ENCODE measurements at places on chromosomes 7 and 10.
A peak's percentile ranks its signal among the peaks of the same experiment; 100 is the strongest.

DNA sequence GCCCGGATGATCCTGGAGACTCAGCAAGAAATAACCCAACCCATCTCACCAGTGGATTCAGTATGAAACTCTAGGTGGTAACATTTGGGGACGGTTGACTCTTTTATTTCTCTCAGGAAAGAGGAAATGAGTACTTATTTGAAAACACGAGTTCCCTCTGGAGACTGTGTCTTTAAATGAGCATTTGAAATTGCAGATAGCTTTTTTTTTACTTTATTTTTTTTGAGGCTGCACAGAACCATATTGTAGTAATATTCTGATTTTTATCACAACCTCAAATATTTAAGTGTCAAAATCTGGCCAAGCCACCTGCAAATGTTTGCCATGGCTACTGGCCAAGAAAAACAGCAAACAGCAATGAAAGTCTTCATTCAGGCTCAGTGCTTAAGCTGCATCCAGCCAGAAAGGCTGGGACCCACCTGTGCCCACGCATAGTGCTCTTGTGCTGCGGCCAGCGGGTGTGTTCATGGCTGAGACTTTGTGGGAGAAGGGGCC is 160.8 kb downstream of the CREB5 start:
- peak; percentile 57 for DNase-seq

- DNase-seq = no peak
Observed at GRCh38 chr7:159139639-159140038, 5.0 kb downstream of the VIPR2 start.

DNA sequence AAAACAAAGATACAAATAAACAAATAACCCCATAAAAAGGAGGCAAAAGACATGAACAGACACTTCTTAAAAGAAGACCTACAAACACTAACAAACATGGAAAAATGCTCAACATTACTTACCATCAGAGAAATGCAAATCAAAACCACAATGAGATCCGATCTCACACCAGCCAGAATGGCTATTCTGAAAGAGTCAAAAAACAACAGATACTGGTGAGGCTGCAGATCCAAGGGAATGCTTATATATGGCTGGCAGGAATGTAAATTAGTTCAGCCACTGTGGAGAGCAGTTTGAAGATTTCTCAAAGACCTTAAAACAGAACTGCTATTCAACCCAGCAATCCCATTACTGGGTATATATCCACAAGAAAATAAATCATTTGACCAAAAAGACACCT is 80.4 kb upstream of the NRP1 start:
- no peak for DNase-seq

- no peak for DNase-seq
Observed at GRCh38 chr7:100386940-100387339, 13.7 kb downstream of the PILRA start.

DNA sequence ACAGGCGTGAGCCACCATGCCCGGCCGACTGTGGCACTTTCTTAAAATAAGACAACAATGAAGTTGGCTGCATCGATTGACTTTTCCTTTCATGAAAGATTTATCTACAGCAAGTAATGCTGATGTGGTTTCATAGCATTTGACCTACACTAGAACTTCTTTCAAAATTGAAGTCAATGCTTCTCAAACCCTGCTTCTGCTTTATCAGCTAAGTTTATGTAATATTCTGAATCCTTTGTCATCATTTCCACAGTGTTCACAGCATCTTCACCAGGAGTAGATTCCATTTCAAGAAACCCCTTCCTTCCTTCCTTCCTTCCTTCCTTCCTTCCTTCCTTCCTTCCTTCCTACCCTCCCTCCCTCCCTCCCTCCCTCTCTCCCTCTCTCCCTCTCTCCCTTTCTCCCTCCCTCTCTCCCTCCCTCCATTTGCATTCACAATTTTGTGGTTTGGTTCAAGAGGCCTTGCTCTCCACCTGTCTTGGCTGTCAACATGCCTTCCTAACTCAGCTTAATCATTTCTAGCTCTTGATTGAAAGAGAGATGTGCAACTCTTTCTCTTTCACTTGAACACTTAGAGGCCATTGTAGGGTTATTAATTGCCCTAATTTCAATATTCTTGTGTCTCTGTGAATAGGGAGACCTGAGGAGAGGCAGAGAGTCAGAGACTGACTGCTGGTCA is 52.1 kb downstream of the HDAC9 start:
- no peak for DNase-seq

DNA sequence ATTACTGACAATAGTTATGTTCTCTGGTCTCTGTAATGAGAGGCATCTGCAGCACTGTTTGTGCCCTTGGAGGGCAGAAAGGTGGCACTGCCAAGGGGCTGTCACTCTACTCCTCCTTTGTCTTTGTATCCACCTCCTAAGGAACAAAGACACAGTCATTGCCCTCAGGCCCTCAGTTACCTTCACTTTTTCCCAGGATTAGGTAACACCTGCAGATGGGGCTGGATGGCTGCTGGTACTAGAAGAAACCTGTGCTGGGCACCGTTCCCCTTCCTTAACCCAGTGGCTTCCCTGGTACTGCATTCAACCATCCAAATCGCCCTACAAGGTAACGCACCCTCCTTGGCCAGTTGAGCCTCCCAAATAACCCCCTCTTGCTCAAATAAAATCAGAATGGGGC is 246.9 kb upstream of the NEBL start:
- no peak for DNase-seq

DNA sequence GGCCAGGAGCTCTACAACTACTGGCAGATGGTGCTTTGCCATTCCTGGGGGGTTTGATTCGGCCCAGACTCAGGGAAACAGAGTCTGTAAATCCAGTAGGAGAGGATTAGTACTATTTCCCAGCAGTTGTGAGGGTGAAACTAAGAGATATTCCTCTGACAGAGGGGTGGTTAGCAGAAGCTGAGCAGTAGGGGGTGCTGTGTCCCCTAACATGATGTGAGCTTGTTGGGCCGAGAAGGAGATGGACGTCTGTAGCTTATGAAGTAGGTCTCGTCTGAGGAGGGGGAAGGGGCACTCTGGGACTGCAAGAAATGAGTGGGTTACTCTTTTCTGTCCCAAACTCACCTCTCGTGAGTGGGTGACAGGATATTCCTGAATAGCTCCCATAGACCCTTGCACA is 179.2 kb upstream of the MBL2 start:
- DNase-seq = no peak

DNA sequence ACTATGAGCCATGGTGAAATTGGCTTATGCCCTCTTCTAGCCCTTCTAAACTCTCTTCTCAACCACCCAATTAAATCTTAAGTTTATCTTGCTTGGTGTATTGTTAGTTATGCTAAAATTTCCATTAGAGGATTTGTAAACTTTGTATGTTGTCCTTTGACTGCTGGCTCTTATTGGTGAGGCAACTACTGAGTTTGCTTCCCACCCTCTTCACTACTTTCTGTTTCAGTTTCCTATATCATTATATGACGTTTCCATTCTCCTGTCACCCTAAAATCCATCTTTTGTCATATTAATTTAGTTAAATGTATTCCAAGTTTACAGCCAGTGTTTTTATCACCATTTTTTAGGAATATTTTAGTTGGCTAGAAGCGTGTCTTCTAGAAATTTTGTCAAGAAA is 80.9 kb upstream of the VWC2 start:
- no peak for DNase-seq

DNA sequence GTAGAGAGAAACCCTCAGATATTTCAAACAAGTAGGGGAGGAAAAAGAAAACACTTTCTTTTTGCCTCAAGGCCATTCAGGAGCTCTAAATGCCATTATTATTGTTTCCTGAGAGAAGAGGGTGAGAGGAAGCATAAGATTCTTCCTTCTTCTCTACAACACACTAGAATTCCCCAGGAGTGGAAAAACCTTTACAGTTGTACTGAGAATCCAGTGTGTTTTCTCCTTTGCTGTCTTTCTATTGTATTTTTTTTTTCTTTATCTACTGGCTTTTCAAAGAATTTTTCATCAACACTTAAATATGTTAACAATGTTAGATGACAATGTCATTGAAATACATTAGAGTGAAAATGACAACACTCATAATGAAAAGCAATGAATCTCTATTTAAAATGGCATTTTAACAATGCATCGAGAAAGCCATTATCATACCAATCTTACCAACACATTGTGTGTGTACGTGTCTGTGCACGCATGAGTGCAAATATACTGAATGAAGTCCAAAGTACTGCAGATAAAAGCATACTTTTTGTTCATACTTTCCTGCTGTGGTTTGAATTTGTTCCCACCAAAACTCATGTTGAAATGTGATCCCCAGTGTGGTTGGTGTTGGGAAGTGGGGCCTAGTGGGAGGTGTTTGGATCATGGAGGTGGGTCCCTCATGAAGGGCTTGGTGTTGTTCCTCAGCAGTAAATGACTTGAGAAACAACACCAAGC is 24.2 kb upstream of the MACC1 start:
- no peak for DNase-seq

DNA sequence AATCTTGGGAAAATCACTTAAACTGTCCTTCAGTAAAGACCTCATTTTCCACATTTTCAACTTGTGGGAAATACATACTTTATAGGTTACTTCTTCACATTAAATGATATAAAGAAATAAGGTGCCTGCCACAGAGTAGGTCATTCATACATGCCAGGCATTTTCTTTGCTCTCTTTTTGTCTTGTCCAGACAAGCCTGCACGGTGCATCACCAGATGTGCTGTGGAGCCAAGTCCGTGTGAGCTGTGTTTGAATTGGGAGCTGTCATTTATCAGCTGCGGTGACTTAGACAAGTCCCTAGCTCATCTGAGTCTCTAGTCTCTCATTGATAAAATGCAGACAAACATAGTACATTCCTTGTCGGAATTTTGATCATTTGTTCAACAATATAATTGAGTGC is 432.9 kb downstream of the SORCS3 start:
- no peak for DNase-seq

GRCh38 chr10:103711351-103711994 is 143.9 kb downstream of the SH3PXD2A start:
- no peak for DNase-seq

DNA sequence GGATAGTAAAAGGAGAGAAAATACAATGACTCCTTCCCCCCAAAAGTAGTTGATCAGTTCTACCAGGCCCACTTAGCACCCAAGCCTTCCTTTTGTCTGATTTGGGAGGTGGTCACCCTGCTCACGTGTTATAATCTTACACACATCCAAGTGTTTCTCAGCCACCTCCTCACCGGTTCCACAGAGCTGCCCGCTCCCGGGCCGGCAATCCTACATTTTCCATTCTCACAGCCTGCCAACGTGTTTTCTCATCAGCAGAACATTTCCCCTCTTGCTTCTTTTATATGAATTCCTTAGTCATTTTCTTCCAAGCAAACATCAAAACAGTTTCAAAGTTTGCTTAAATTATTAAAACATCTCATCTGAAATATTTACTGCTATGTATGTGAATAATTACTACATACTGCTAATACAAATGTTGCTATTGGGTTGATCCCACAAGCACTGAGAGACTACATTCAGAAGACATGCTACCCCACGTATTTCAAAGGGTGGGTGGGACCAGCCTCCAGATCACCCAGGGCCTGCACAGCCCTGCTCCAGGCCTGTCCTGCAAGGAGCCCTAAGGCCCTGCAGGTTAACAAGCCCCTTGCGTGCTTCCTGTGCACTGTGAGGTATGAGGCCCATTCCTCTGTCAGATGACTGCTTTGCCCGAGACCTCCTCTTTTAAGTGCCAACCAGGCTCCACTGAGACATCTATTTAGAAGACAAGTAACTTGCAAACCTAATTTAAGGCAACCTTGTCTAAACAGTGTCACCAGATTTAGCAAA is 75.3 kb downstream of the GRB10 start:
- DNase-seq = no peak

GRCh38 chr10:11988924-11989323 is 53.7 kb downstream of the UPF2 start:
- no peak for DNase-seq

DNA sequence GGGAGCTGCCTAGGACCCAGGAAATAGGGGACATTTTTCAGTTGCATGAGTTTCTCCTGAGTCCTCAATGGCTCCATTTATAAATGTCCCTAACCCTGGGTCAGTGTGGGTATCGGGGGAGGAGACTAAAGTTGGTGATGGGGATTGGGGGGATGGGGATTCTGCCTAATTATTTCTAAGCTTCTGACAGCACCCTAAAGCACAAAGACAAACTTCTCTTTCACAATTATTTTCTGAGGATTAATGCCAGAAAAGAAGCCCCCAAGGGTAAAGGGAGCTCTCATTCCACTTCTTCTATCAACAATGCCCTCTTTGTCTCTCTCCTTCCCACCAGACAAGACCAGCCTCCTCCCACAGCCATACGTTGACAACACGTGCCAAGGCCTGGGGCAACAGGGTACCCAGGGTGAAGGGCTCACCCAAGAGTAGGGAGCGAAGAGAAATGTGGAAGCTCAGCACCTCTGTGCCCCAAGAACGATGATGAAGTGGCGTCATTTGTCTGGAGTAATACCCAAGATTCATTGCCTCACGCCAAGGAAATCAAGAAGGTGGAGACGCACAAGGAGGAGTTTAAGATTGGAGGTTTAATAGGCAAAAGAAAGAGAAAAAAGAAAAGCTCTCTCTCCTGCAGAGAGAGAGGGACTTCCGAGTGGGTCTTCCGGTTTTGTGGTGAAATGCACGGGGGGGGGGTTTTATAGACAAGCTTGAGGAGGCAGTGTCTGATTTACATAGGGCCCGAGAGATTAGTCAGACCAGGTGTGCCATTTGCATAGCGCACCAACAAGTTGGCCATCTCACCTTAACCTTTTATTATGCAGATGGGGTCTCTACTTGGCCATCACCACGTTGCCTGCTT is 14.4 kb upstream of the GJC3 start:
- no peak for DNase-seq

- DNase-seq = no peak
Observed at GRCh38 chr10:78212786-78213175, 179.1 kb downstream of the RPS24 start.

DNA sequence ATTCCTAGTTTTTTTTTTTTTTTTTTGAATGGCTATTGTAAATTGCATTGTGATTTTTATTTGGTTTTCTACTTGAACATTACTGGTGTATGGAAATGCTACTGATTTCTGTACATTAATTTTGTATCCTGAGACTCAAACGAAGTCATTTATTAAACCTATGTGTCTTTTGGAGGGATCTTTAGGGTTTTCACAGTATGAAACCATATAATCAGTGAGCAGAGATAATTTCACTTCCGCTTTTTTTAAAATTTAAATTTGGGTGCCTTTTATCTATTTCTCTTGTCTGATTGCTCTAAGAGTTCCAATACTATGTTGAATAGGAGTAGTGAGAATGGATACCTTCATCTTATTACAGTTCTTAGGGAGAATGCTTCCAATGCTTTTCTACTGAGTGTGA is 102.7 kb downstream of the ZWINT start:
- no peak for DNase-seq

DNA sequence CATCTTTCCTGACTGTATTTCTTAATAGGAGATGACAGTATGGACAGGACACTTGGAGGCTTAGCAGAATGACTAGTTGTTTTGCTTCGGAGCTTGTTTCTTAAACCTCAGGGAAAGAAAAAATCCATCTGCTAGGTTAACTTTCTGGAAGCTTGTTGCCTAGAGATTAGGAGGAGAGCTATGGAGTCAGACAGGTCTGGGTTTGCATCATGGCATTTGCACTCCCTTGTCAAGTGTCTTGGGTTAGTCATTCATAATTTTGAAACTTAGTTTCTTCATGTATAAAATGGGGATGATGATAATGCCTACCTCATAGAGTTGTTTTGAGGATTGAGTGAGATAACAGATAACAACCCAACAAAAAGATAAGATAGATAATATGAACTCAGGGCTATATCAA is 231.5 kb downstream of the STK31 start:
- no peak for DNase-seq

- DNase-seq = peak; percentile 12
Observed at GRCh38 chr7:38463277-38464225, 167.6 kb downstream of the AMPH start.

All from GM06990 (cell line).